ELR (cell line): ENCODE measurements at places on chromosomes 1 and 21.

- DNase-seq, result peak; percentile 42
Measured at GRCh38 chr1:236853921-236854604, 59.0 kb downstream of the MTR start.

GRCh38 chr1:235017191-235017590 lies 111.4 kb downstream of the TOMM20 start:
- no peak for DNase-seq

- DNase-seq, result no peak
Measured at GRCh38 chr1:221946768-221947167, 204.9 kb upstream of the DUSP10 start.

- no peak for DNase-seq
Measured at GRCh38 chr1:191897134-191897533, 261.1 kb upstream of the RGS18 start.

- DNase-seq, result peak; percentile 60
Measured at GRCh38 chr1:219788091-219788490, 140.3 kb downstream of the SLC30A10 start.

- DNase-seq, result no peak
Measured at GRCh38 chr1:98924977-98925376, 79.7 kb downstream of the PLPPR5 start.

- peak; percentile 26 for DNase-seq
Measured at GRCh38 chr1:143698016-143698415, 273.8 kb downstream of the FAM72C start.

GRCh38 chr1:210342986-210343780 lies 14.5 kb downstream of the HHAT start:
- DNase-seq, result peak; percentile 43

GRCh38 chr1:168972887-168973286 lies 133.6 kb upstream of the ATP1B1 start:
- no peak for DNase-seq

DNA sequence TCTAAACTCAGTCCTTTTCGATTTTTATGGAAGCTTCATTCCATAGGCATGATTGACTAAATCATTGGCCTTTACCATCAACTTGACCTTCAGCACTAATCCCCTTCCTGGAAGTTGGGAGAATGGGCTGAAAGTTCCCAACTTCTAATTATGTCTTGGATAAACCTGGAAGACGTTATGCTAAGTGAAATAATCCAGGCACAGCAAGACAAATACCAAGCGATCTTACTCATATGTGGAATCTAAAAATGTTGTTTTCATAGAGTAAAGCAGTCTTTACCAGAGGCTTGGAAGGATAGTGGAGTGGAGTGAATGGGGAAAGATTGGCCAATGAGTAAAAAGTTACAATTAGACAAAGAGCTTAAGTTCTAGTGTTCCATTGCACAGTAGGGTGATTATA lies 1453.2 kb downstream of the PLA2G4A start:
- DNase-seq, result no peak

DNA sequence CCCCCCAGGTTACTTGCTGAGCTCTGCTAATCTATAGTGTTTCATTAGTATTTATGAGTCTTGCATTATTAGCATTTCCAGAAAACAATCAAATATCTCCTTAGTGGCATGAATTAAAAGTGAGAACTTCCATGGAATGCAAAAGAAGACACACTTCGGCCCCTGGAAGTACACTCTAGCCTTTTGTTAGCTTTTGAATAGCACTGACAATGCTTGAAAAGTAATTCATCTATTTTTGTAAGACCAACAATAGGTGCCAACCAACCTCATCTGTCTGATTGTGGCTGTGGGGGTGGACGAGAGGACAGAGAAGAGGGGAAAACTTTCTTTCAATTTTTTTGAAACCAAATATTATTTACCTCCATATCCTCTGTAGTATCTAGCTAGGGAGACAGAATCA lies 27.8 kb downstream of the KIAA0040 start:
- DNase-seq, result no peak

DNA sequence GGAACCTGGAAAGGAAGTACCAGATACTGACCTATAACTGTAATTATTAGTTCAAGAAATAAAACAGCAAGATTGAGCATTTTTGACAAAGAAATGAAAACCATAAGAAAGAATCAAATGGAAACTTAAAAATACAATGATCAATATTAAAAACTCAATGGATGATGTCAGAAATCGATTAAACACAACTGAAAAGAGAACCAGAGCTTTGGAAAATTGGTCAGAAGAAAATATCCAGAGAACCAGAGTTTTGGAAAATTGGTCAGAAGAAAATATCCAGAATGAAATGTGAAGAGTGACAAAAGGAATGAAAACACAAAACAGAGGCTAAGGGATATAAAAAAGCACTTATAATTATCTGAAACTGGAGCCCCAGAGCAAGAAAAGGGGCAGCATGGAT lies 438.6 kb downstream of the AJAP1 start:
- no peak for DNase-seq
